Activated T-helper 2 cell treated with anti-CD3 and anti-CD28 coated beads, Interferon-gamma antibody, Interleukin-2, Interleukin-4, amounts not matched to agents 10 μg/mL and 5 μg/mL and 100 μg/mL, durations not matched to agents 14 hours and 24 hours and 36 hours (primary cell): ENCODE measurements at places on chromosomes 1 and 21. TPM values are rescaled to one million over a fixed set of nuclear protein-coding genes. Genes with fewer than 3 reads are reported as not detected.
A peak's percentile ranks its signal among the peaks of the same experiment; 100 is the strongest.

The BTBD19 gene
- total RNA-seq = 17.0 and 19.8 TPM in 2 replicates

The NBPF19 gene
- total RNA-seq = 18.6 and 20.3 TPM in 2 replicates

The DCAF6 gene
- 29.6 and 33.1 TPM in 2 replicates for total RNA-seq

The PDZK1 gene
- 0.21 TPM in 1 of 2 replicates, not detected in the other for total RNA-seq

The HHIPL2 gene
- total RNA-seq = 0.16 and 0.21 TPM in 2 replicates

The TCP10L gene
- total RNA-seq = 1.1 and 1.3 TPM in 2 replicates

The WNT3A gene
- total RNA-seq = not detected in 2 replicates

- no peak for DNase-seq
These were observed 96.3 kb downstream of the NIBAN1 start for GRCh38 chr1:184878002-184878401.

- DNase-seq = no peak
These were observed 14.3 kb downstream of the QSOX1 start for GRCh38 chr1:180168786-180169639.

DNA sequence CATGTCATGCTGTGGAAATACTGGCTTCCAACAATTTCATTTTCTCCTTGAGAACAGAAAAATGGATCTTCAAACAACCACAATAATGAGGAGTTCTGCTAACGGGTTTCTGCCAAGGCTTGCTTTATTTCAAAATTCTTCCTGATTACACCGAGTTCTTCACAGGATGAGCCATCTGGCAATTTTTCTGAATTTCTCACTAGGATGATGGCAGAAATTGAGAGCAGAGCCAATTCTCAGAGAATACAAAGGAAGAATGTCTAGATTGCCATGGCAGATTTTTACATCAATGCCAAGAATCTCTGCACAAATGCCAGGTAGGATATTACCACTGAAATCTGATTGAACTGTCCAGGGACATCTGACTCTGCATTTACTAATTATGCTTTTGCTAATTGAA, 619.0 kb upstream of the CHRM3 start:
- DNase-seq = no peak

- no peak for DNase-seq
These were observed 49.7 kb downstream of the FHAD1 start for GRCh38 chr1:15296585-15297321.

- DNase-seq = no peak
These were observed 12.9 kb downstream of the GPA33 start for GRCh38 chr1:167077128-167077867.

DNA sequence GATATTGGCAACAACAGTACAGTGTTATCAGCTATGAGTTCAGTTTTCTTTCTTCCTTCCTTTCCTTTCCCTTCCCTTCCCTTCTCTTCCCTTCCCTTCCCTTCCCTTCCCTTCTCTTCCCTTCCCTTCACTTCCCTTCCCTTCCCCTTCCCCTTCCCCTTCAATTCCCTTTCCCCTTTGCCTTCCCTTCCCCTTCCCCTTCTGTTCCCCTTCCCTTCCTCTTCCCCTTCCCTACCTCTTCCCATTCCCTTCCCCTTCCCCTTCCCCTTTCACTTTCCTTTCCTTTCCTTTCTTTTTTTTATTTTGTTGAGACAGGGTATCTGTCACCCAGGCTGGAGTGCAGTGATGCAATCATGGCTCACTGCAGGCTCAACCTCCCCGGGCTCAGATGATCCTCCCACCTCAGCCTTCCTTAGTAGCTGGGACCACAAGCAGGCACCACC, 72.3 kb upstream of the CAPZB start:
- DNase-seq = no peak

DNA sequence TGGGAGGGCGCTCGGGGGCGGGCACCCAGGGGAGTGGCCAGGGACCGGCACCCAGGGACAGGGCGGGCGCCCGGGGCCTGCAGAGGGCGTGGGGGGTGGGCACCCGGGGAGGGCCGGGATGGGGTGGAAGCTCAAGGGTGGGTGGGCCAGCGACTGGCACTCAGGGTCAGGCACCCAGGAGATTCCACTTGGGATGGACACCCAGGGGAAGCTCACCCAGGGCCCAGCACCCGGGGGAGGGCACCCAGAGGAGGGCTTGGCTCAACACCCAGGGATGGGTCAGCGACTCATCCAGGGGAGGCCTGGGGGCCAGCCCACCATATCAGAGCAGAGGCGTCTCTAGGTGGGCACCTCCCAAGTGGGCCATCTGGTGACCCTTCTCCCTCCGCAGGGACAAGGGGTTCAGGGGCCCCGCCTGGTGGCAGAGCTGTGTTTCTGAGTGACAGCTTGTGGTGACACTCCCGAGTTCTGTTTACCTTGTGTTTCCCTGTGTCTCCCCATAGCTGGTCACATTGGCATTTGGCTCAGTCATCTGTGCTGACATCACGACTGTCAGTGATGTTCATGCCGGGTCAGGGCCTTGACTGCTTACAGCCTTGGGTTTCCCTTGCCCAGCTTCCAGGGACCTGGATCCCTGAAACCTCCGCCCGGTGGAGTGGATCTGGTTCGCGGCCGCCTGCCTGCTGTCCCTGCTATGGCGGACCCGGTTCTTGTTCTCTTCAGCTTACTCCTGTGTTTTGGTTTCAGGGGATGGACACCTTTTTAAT, 749 bp downstream of the IBA57 start:
- DNase-seq = peak; percentile 58

DNA sequence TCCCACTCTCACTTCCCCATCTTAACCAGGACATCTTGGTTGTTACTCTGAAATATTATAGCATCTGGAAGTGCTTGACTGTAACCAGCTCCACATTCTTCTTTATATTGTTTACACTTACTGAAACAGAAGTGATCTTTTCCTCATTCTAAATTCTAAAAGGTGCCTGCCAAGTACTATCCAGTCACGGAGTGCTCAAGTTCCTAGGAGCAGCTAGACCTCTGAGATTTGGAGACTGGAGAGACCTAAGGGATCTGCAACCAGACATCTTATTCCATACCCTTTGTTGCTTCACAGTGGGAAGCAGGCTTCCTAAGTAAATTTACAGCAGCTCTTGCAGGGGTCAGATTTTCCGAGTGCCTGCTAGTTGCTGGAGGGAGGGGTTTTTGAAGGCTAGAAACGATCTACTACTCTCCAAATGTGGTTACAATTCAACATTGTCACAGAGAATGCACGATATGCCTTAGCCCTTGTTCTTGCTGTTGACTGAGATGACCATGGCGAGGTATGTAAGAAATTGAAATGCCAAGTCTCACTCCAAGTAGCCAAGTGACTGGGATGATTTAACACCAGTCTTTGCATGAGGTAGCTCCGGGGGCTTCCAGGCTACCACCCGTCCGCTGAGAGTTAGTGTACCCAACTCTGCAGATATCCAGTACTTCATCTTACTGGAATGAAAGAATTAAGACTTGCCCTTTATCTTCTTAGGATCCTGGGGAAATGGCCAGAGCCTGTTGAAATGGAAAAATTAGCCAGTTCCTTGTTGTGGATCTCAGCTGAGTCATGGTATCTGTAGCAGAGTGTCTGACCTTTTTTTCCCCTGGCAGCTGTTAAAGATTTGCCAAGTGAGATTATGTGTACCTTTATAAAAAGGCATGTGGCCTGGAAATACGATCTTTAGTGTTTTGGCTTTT, 150.8 kb downstream of the MAST2 start:
- DNase-seq = no peak

DNA sequence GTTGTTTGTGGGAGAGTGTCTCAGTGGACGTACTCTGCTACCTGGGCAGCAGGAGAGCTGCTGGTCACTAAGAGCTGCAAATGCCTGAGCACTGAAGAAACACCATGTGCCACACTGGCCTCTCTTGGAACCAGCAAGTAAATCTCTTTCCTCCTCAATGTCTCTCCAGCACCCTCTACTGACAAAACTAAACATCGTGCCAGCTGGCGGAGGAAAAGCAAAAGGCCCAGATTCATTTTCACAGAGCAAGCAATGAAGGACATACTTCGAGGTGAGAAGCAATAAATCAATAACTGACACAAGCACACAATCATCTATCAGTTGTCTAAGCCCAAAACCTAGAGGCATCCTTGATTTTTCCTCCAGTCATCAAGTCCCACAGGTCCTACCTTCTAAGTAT, 78.1 kb downstream of the RERE start:
- no peak for DNase-seq

GRCh38 chr21:34702341-34703170, 33.8 kb downstream of the CLIC6 start:
- no peak for DNase-seq

GRCh38 chr1:230892018-230892491, 23.7 kb upstream of the C1orf198 start:
- DNase-seq = no peak

DNA sequence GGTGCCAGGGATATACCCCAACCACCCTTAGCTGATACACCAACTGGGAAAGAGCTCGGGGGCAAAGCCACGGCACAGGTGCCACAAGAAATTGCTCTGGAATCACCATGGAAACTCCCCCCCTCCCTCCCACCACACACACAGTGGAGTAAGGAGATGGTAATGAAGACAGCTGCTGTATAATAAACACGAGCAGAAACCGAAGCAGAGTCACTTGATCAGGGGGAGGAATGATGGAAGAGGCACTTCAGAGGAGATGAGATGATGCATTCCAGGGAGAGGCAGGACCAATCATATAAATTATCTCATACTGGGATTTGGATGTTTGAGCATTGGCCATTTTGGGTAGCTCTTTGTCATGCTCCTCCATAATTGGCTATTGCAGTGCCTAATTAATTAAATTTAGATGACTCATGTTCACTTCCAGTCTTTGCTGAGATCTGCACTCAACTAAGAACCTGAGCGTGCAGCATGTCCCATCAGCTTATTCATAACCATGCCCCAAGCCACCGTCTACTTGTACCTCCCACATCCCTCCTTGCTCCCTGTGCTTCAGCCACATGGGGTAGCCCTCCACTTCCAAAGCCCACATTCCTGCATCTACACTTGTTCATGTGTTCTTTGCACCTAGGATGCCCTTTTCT, 189.5 kb downstream of the ZSCAN20 start:
- DNase-seq = no peak

- no peak for DNase-seq
These were observed 56.9 kb upstream of the PTGS2 start for GRCh38 chr1:186736971-186737685.

- no peak for DNase-seq
These were observed 312.0 kb upstream of the TMPRSS15 start for GRCh38 chr21:18715606-18716005.

DNA sequence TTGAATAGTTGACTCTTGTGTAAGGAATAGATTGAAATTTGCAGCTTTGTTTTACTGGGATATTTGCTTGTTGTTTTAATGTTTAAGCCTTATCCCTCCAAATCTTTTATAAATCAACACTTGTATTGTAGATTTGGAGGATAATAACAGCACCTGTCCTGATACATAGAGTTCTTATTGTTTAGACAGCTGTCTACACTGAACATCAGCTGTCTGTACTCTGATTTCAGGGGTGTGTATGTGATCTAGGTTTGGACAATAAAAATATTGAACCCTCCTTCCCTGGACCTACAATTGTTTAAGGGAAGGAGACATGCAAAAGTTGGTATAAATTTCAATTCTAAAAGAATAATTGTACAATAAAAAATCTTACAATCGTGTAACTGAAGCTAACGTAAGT, 48.3 kb upstream of the DPH5 start:
- DNase-seq = no peak

- DNase-seq = no peak
These were observed 158.4 kb upstream of the MAGI3 start for GRCh38 chr1:113231866-113232265.

DNA sequence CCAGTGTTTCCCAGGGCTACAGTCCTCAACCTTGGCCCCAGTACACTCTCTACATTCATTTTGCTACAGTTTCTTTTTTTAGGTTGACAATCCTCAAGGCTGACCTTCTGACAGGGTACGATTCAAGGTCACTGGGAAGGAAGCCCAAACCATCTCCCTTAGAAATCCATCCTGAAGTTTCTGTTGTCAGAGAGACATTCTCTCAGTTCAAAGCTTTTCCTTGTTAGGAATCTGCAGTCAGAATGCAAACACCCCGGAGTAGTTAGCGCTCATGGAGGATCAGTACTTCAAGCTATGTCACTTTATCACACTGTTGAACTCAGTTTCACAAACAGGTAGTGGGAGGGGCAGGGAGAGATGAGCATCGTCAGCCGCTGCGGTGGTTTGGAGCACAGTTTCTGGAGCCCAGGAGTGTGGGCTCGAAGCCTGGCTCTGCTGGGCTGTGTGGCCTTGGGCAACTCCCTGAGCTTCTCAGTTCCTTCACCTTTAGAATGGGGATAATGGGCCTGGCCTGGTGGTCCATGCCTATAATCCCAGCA, 4.2 kb downstream of the SLC2A5 start:
- DNase-seq = no peak

- no peak for DNase-seq
These were observed 76.5 kb downstream of the GALNT2 start for GRCh38 chr1:230143534-230143933.

DNA sequence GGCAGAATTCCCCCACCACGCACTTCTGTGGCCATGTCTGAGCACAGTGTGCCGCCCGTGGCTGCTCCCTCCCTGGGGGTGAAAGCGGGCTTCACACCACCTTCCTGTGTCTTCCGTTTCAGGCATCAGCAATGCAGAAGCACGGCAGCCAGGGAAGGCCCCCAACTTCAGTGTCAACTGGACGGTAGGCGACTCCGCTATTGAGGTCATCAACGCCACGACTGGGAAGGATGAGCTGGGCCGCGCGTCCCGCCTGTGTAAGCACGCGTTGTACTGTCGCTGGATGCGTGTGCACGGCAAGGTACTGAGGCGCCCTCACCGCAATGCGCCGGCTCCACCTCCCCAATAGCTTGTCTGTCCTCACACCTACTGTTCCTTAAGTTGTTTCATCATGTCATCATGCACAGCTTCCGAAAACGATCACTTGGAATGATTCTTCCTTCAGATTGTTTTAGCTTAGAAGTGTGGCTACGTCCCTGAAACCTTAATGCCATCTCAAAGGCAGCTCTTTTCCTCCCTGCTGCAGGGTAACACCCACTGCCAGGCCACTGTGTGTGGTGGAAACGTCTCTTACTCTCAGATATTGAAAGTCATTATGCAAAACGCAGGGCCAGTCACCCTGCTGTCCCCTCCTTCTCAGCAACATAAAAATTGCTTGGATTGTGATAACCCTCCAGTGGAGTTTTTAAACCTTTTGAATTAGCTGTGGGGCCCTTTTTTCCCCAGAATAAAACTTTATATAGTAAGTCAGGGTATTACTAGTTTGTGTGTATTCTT, 66.8 kb downstream of the POFUT2 start:
- DNase-seq = no peak

DNA sequence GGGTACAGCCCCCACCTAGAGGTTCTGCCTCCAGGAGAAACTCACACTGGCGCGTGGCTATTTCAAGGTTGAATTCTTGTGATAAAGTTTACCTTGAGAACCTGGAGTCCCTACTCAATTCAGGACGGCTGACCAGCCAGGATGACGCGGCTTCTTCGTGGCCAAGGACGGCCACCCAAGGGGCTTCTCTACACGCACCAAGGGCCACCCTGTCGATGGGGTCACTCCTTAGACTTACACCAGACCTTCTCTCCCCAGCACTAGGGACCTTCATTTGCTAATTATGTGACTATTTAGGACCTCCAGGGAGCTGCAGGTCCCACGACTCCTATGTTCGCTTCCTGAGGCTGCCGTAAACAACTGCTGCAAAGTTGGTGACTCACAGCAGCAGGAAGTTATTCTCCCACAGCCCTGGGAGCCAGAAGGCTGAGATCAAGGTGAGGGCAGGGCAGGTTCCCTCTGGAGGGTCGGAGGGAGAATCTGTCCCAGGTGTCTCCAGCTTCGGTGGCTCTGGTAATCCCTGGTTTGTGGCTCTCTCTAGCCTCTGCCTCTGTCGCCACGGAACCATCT, 135.9 kb downstream of the NPHP4 start:
- no peak for DNase-seq

- DNase-seq = no peak
These were observed 3.8 kb upstream of the GOLT1A start for GRCh38 chr1:204217648-204218000.
